ENCODE measurements at places on chromosomes 6 and 20.
A peak's percentile ranks its signal among the peaks of the same experiment; 100 is the strongest.

DNA sequence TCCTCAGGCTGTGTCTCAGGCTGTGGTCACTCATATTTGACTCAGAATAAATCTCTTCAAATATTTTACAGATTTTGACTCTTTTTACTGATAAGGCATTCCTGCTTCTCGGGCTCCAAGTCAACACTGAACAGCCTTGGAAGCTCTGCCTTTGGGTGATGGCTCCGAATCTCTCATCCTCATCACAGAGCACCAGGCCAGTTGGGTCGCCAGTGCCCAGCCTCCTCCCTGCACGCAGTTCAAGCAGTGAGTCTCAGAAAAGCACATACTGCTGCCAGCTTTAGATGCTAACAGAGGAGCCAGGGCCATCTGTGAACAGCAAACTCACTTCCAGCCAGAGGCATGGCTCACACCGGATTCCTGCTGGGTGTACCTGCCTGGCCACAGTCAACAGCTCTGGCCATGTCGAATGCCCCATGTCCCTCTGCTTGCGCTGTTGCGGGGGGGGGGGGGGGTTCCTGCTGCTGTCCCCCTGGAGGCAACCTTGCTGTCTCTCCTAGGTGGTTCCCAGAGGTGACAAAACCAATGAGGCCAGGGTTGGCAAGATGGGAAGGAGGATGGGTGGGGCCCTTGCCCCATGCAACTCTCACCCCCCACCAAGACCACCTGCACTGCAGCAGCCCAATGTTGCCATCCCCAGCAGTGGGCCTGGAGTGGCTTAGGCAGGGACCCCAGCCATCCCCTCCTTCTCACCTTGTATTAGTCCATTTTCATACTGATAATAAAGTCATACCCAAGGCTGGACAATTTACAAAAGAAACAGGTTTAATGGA, 248.8 kb downstream of the ERMARD start:
- no peaks in the 10 kb centered on the region for H3K27me3 ChIP-seq
- H3K36me3 ChIP-seq = no peaks in the 10 kb centered on the region
- no peaks in the 10 kb centered on the region for H3K4me1 ChIP-seq
- no peak for DNase-seq

DNA sequence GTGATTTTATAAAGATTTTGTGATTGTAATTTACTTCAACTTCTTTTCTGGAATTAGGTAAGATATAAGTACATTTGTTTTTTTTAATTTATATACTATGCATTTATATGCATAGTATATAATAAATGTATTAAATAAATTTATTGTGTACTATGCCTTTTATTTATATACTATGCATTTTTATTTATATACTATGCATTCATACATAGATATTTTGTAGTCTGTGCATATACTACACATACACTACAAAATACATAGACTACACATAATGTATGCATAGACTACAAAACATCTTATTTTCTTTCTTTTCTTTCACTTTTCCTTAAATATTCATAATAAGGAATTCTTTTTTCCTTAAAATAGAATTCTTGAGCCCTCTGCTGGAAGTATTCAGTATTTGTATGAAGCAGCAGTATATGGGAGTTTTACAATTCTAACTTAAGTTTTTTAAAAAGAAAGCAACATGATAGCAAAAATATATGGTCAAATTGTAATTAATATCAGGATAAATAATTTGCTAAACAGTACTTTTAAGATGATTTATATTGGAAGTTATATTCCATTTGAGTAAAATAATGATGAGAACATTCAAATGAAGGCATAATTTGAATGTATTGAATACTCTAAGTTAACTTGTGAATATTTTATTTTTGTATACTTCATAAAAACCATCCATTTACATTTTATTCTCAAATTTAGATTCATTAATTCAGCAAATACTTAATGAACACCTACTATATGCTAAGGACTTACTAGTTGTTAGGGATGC, 129.3 kb downstream of the KLHL32 start:
- H3K27ac ChIP-seq = no peak overlapping the region
- no peaks in the 10 kb centered on the region for H3K4me1 ChIP-seq
- no peaks in the 10 kb centered on the region for H3K27me3 ChIP-seq
- no peak overlapping the region for H3K4me3 ChIP-seq
- no peaks in the 10 kb centered on the region for H3K36me3 ChIP-seq

- H3K27me3 ChIP-seq = no peaks in the 10 kb centered on the region
- no peak for DNase-seq
- H3K27ac ChIP-seq = no peak overlapping the region
- no peak overlapping the region for H3K4me3 ChIP-seq
- H3K4me1 ChIP-seq = no peaks in the 10 kb centered on the region
- H3K36me3 ChIP-seq = no peaks in the 10 kb centered on the region
Measured at GRCh38 chr6:136751991-136752390, 40.3 kb downstream of the MAP3K5 start.

GRCh38 chr6:156791320-156791850, 14.2 kb downstream of the ARID1B start:
- DNase-seq = no peak
- no peaks in the 10 kb centered on the region for H3K27me3 ChIP-seq
- no peak overlapping the region for H3K27ac ChIP-seq

GRCh38 chr6:43657221-43657802, 12.5 kb downstream of the RSPH9 start:
- no peak overlapping the region for H3K27ac ChIP-seq
- H3K36me3 ChIP-seq = no peaks in the 10 kb centered on the region
- no peak overlapping the region for H3K4me3 ChIP-seq
- no peak for DNase-seq

GRCh38 chr6:138795809-138796603, at the start of gene ECT2L:
Gene ECT2L (plus strand): TSS chr6:138796087. CDS start chr6:138813275, 17,188 bp downstream.
- DNase-seq = no peak
- H3K4me3 ChIP-seq = peak within 1 kb of the TSS; percentile 12
- peaks cover 6% of the 10 kb centered on the region for H3K36me3 ChIP-seq
- H3K27me3 ChIP-seq = no peaks in the 10 kb centered on the region

DNA sequence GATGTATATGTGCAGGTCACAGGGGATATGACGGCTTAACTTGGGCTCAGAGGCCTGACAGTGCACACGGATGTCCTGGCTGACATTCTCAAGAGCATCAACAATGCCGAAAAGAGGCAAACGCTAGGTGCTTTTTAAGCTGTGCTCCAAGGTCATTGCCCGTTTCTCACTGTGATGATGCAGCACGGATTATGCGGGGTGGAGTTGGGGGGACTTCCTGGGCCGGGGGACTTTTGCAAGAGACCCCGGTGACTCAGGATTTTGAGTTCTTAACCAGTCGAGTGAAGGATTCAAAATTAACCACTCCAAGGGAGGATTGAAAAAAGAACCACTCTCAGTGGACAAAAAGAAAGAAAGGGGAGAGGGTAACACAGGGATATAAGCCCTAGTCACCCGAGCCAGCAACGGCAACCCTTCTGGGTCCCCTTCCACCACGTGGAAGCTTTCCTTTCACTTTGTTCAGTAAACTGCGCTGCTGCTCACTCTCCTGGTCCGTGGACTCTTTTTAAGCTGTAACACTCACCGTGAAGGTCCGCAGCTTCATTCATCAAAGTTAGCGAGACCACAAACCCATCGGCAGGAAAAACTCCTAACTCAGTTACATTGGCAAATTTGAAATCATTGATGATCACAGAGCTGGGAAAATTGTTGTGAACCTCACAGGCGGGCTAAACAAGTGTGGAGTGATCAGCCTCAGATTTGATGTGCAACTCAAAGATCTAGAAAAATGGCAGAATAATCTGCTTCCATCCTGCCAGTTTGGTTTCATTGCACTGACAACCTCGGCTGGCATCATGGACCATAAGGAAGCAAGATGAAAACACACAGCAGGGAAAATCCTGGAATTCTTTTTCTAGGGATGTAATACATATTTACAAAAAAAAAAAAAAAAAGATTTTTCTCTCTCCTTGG, 199.3 kb downstream of the ARID1B start:
- no peak overlapping the region for H3K27ac ChIP-seq
- peaks cover 3% of the 10 kb centered on the region for H3K4me1 ChIP-seq
- H3K27me3 ChIP-seq = no peaks in the 10 kb centered on the region

DNA sequence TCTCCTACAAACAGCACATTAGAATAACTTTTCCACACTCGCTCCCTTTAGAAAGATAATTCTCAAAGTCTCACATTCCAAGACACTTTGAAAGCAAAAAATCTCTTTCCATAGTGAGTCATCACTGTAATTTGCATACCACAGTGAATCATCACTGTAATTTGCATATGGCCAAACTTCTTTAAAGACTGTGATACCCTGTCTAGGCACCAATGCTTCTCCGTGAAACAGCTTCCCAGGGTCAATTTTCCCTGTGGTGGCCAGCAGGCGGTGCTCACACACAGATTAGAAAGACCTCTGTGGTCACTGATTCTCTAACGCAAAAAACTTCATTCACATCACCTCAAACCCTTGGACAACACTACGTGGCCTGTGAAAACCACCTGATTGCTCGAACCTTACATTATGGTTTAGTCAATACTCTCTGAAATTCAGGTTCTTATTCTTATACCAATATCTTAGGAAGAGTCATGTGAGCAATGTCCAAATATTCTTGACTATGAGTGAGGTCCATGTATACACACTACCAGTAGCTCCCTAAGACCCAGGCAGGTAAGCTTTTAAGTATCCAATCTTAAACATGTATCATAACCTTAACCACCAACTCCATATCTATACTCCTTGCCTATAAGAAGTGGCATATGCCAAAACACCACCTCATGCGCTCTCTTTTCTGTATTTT, 78.5 kb upstream of the PHACTR1 start:
- H3K36me3 ChIP-seq = no peaks in the 10 kb centered on the region
- no peaks in the 10 kb centered on the region for H3K27me3 ChIP-seq
- peak; percentile 24 for DNase-seq

DNA sequence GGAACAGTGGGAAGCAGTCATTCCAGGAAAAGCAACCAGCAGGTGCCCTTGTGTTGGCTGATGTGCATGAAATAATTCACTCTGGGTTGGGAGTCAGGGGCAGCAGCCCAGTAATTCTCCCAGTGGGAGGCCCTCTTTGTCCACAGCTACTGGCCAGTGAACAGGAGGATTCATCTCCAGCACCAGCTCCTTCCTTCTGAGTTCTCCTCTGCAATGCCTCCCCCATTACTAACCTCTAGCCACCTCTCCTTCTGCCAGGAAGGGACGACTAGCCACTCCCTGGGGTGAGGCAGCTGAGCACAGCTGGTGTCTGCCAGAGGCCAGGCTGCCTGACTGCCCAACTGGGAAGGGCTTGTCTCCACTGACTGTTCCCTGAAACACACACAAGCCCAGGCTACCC, 12.5 kb upstream of the R3HDML start:
- H3K27me3 ChIP-seq = peaks cover 22% of the 10 kb centered on the region
- peaks cover 10% of the 10 kb centered on the region for H3K4me1 ChIP-seq
- no peak for DNase-seq
- no peaks in the 10 kb centered on the region for H3K36me3 ChIP-seq
- no peak overlapping the region for H3K27ac ChIP-seq

GRCh38 chr6:44263354-44264100, 1.8 kb downstream of the NFKBIE start:
- DNase-seq = no peak
- peak overlapping the region; percentile 78 for H3K27ac ChIP-seq

DNA sequence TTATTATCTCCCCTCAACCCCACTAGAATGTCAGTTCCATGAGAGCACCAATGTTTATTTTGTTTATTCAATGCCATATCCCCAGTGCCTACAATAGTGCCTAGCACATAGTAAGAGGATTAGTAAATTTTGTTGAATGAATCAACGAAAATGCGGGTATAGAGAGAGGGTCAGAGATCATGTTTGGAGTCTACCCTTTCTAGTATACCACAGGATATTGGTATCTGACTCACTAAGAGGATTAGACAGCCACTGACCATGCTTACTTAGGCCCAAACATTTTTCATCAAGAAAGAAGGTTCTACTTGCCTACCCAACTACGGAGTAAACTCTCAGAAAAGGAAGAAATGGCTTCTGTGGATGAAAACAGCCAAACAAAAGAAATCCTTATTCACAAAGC, 356.8 kb downstream of the BTBD9 start:
- H3K36me3 ChIP-seq = no peaks in the 10 kb centered on the region
- no peak for DNase-seq
- H3K27ac ChIP-seq = no peak overlapping the region
- H3K4me3 ChIP-seq = no peak overlapping the region
- no peaks in the 10 kb centered on the region for H3K4me1 ChIP-seq
- no peaks in the 10 kb centered on the region for H3K27me3 ChIP-seq

DNA sequence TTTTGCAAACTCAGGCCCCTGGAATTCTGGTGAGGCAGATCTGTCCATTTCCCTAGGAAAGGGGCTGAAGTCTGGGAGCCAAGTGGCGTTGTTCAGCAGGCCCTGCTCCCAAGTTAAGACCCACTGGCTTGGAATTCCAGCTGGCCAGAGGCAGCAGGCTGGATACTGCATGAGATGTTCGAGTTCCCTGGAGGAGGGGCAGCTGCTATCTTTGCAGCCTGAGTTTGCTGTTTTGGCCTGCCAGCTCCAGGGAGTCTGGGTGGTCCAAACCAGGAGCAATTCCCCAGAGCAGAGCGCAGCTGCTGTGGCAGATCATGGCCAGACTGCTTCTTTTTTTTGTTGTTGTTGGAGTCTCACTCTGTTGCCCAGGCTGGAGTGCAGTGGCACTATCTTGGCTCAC, 18.2 kb upstream of the PGK2 start:
- DNase-seq = no peak
- H3K4me3 ChIP-seq = no peak overlapping the region
- no peaks in the 10 kb centered on the region for H3K27me3 ChIP-seq
- no peaks in the 10 kb centered on the region for H3K4me1 ChIP-seq

GRCh38 chr6:21885111-21885510, 291.6 kb downstream of the SOX4 start:
- no peak for DNase-seq
- H3K27me3 ChIP-seq = no peaks in the 10 kb centered on the region
- H3K4me3 ChIP-seq = peak overlapping the region; percentile 53
- peak overlapping the region; percentile 66 for H3K27ac ChIP-seq

DNA sequence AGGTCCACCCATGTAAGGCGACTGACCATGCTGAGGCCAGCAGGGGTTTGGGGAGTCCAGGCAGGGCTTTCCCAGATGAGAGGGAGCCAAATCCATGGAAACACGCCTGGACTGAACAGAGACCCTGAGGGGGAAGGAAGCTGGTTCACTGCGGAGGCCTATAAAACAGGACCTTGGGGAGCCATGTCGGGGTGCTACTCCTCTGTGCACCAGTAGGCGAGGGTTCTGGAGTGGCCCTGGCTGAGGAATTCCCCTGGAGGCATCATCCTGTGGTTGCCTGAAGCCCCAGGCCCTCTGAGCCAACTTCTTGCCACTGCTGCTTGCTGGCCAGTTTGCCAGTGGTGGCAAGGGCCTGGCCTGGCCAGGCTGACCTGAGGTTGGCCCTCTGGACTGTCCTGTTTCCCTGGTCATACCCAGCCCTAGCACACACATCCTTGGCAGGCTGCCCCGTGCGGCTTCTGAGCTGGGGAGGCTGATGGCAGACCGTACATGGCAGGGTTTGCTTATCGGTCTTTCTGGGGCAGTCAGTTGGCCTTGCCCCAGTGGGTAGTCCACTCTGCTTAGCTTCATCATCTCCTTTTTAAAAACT, 2.2 kb upstream of the LRRN4 start:
- no peak overlapping the region for H3K4me3 ChIP-seq
- H3K4me1 ChIP-seq = peaks cover 10% of the 10 kb centered on the region
- DNase-seq = no peak
- H3K27me3 ChIP-seq = peaks cover 16% of the 10 kb centered on the region
- no peak overlapping the region for H3K27ac ChIP-seq

GRCh38 chr20:10747019-10747418, 73.2 kb upstream of the JAG1 start:
- DNase-seq = no peak
- H3K4me3 ChIP-seq = no peak overlapping the region
- no peak overlapping the region for H3K27ac ChIP-seq
- no peaks in the 10 kb centered on the region for H3K36me3 ChIP-seq
- H3K4me1 ChIP-seq = no peaks in the 10 kb centered on the region

GRCh38 chr20:10673842-10674683, at the start of gene JAG1:
Gene JAG1 (minus strand): TSS chr20:10673999. CDS start chr20:10673530, 469 bp downstream.
- peak within 1 kb of the TSS; percentile 76 for H3K27ac ChIP-seq
- H3K4me3 ChIP-seq = peak within 1 kb of the TSS; percentile 50
- peaks cover 2% of the 10 kb centered on the region for H3K4me1 ChIP-seq
- peaks cover 69% of the 10 kb centered on the region for H3K27me3 ChIP-seq
